Activated CD8-positive, alpha-beta memory T cell treated with anti-CD3 and anti-CD28 coated beads, Interleukin-2, amount 50 U/mL, for 4 hours (primary cell): ENCODE measurements at places on chromosomes 11 and 22.

GRCh38 chr11:29171360-29171950, 845.4 kb downstream of the KCNA4 start:
- DNase-seq: no peak

DNA sequence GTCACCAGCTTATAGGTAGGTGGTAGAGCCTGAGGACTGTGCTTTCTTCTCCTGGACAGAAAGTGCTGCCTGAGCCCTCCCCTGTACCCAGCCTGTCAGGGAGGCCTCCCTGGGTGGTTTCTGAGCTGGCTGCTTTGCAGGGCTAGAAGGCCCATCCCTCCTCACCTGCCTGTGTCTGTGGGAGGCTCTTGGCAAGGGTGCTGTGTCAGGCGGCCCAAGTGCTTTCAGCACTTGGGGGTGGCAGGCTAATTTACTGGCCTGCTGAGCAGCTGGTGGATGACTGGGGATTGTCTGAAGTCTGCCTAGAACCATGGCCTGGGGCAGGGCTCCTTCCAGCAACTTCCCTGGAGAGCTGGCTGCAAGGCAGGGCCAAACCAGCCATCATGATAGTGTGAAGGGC, 139.0 kb upstream of the NAV2 start:
- DNase-seq: no peak

DNA sequence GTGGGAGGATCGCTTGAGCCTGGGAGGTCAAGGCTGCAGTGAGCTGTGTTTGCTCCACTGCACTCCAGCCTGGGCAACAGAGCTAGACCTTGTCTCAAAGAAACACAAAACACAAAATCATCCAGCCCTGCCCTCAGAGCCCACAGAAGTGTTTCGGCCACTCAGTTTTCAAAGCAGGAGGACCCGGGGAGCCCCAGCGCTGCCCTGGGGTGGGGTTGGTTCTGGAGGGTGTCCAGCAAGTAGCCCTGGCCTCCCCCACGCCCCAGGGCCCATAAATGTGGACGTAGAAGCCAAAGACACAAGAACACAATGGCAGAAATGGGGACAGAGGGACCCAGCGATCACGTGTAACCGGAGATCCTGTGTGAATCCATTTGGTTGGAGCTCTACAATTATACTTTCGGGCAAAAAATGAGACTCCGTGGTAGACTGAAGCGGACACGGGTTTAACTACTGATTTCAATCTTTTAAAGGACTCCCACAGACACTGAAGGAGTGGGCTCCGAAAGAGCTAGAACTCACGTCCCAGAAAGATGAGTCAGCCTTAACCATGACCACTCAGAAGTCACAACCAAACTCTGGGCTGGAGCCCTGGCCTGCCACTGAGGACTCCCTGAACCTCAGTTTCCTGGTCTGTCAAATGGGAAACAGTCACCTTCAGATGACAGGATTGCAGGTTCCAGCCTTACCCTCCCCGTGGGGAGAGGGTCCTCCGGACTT, 9.0 kb upstream of the CYTH4 start:
- no peak for DNase-seq

- DNase-seq: no peak
Observed at GRCh38 chr11:95671768-95672167, 117.8 kb downstream of the FAM76B start.

DNA sequence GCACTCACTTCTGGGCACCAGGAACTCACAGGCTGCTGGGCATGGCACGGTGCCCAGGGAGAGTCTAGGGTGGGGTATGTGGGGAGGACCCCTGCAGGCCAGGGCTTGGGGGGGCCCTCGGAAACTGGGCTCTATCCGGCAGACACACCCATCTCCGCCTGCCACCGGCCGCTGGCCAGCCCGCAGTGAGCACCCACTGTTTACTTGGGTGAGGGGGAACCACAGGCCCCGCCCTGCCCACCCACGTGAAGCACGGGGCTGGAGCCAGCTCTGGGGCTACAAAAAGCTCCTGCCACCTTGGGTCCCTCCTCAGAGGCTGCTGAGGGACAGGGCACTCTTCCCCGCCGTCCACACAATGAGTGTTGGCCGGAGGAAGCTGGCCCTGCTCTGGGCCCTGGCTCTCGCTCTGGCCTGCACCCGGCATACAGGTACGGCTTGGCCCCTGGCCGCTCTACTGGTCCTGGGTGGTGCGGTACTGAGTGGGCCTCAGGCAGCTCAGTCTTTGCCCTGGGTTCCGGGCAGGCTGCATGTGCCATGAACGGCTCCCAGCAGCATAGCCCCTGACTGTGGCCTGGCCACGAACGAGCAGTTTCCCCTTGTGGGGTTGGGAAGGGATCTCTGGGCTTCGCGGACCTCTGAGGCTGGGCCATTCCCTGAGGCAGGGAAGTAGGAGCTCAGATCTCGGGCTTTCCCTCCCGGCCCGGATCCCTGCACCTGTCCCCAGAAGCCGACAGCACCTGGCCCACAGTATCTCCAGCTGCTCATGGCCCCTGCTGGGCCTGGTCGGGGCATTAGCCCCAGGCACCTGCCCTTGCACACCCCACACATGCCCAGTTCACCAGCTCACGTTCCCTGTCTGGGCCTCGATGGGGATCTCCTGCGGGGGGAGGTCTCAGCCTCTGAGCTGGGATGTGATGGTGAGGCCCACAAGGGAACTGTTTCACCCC, at the start of gene MUC5AC:
MUC5AC (plus strand) TSS at position 309 of the 947 bp plus-strand sequence; CDS start at position 356, 47 bp downstream.
- DNase-seq: no peak
